ENCODE measurements at places on chromosomes 1 and 21.

GRCh38 chr1:175062858-175063257, 4.8 kb upstream of the TNN start:
- DNase-seq = no peak

- DNase-seq = no peak
Observed at GRCh38 chr21:26140164-26140579, 30.4 kb downstream of the APP start.

DNA sequence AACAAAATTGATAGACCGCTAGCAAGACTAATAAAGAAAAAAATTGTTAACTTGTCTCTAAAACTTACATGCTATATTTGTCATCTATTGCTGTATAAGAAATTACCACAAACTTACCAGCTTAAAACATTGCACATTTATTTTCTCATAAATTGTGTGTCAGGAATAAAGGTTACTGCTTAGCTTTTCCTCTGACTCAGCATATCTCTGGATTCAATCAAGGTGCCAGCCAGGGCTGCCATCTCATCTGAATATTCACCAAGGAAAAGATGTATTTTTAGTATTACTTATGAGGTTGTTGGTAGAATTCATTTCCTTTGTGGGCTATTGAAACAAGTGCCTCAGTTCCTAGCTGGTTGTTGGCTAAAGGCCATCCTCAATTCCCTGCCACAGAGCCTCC, 912.6 kb upstream of the NEGR1 start:
- no peak for DNase-seq

- DNase-seq = no peak
Observed at GRCh38 chr1:3481836-3482375, 27.4 kb downstream of the ARHGEF16 start.

DNA sequence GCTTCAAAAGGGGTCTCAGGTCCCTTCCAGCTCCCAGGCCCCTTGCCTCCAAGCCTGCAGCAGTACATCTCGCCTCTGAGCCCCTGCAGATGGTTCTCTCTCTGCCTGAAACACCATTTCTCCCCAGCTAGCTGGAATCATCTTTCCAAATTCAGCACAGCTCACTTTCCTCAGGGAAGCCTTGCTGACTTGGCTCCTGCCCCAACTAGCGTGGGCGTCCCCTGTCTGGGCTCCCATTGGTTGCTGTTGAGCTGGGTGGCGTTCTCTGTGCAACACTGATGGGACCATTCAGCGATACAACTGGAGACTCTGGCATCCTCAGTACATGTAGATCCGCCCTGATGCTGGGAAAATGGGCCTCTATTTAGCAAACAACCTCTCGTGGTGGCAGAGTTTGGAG, 141.3 kb upstream of the IGSF21 start:
- no peak for DNase-seq

GRCh38 chr1:162906485-162906884, 45.5 kb upstream of the CCDC190 start:
- no peak for DNase-seq
